ENCODE measurements at places on chromosomes 3 and 15.

DNA sequence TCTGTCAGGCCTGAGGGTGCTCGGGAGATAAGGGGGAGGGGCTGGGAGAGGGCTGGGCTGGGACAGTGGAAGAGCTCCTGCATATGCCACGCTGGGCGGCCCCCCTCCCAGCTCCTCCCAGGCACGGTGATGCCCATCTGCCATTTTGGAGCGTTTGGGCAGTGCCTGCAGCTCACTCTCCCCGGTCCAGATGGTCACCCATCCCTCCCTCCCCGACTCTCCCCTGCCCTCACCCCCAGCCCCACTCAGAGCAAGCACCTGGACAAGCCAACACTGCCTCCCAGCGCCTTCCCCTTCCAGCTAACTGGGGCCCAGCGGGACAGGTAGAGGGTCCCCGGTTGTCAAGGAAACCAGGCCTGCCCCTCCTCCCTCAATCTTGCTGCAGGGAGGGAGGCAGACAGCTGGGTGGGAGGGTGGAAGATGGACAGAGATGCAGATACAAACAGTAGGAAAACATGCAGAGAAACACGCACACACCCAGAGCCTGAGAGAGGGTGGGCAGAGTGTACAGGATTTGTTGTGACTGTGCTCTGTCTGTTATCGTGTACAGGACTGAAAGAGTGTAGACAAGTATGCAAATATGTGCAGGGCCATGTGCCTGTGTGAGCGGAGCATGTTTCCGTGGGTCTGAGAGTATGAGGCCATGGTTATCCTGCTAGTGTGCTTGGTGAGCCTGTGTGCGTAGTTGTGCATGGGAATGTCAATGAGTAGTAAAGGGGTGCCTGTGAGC, 17.5 kb upstream of the CORO2B start:
- no peak for DNase-seq

DNA sequence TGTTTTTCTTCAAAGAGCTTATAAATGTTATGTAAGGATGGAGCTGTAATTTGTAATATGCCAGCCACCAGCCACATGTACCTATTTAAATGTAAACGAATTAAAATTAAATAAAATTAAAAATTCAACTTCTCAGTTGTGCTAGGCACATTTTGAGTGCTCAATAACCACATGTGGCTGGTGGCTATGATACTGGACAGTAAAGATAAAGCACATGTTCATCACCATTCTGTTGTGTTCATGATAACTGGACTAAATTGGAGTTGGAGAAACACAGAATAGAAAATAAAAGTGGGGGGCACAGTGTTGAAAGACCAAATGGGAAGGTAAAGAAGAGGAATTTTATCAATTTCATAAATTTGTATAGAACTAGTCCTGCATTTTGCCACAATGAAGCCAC, 49.8 kb upstream of the DAZL start:
- no peak for DNase-seq

DNA sequence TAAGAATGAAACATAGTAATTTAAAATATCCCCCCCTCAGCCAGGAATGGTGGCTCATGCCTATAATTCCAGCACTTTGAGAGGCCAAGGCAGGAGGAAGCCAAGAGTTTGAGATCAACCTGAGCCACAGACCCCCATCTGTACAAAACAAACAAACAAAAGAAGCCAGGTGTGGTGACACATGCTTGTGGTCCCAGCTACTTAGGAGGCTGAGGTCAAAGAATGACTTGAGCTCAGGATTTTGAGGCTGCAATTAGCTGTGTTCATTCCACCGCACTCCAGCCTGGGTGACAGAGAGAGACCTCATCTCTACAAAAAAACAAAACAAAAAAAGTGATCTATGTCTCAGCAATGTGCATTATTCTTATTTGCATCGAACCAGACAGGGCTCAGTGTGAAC, 800.8 kb downstream of the MCTP2 start:
- no peak for DNase-seq

DNA sequence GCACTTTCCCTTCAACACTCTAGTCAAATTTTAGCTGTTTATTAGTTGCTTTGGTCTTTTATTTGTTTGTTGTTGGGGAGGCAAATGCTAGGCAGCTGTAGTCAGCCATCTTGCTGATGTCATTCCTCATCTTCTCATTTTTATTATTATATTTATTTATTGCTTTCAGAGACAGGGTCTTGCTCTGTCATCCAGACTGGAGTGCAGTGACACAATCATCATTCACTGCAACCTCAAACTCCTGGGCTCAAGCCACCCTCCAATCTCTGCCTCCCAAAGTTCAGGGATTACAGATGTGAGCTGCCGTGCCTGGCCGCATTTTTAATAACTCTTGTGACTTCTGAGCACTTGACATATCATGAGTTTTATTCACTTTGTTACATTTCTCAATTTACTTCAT, 441.4 kb downstream of the DIPK2A start:
- no peak for DNase-seq

- no peak for DNase-seq
Measured at GRCh38 chr15:47409600-47409999, 307.7 kb upstream of the SEMA6D start.

DNA sequence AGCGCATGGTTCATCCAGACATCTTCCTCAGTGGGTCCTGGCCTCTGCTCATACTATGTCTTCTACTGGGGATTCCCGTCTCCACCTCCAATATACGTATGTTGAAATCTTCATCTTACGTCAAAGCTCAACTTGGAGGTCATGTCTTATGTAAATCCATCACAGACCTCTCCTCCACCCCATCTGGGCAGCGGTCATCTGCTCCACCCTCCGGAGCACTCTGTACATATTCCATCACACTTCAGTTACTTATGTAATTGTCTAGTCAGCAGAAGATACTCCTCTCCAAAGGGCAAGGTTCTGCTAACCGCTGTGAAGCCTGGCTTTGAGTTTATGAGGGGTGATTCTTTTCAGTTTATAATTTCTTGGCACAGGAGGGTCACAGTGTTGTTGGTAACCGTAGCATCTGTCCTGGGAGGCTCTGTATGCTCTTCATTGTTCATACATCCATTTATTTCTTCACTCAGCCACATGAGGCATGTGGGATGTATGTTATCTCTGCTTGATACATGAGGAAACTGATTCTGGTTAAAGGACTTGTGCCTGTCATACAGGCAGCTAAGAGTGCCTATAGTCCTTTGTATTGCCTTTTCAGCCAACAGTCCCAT, 22.1 kb downstream of the MAP2K1 start:
- DNase-seq, result no peak

GRCh38 chr3:181425074-181425473, 286.7 kb upstream of the SOX2 start:
- DNase-seq, result no peak

GRCh38 chr15:65054333-65055200, 9.4 kb downstream of the SLC51B start:
- peak; percentile 76 for DNase-seq

- DNase-seq, result peak; percentile 86
Measured at GRCh38 chr15:70528270-70528706, 235.1 kb downstream of the UACA start.

GRCh38 chr15:24039683-24040082, 352.6 kb upstream of the NDN start:
- no peak for DNase-seq

DNA sequence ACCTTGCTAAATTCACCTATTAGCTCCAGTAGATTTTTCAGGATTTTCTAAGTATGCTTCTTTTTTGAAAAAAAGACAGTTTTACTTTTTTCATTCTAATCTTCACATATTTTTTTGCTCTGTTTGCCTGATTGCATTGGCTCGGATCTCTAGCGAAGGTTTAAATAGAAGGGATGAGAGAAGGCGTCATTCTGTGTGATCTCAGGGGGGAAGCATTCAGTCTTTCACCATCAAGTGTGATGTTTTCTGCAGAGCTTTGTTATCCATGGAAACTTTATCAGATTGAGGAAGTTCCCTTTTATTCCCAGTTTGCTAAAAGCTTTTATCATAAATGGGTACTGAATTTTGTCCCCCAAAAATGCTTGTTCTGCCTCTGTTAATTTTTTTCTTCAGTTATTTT, 120.3 kb downstream of the LRRK1 start:
- no peak for DNase-seq

GRCh38 chr15:33934921-33935320, 33.4 kb upstream of the CHRM5 start:
- no peak for DNase-seq

DNA sequence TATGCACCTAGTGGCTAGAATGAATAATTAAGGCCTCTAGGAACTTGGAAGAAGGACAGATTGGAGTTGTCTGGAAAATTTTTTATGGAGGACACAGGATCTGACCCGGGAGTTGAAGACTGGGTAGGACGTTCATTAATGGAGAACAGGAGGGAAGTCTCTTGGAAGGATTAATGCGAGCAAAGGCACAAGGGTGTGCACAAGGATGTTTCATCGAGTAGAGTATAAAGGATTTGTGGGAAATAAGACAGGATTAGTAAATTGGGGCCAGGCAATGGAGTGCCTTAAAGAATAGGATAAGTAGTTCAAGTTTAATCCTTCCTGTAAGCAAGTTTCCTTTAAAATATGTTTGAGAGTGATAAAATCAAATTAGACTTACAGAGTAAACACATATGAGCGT, 14.6 kb downstream of the LMOD3 start:
- no peak for DNase-seq

- peak; percentile 74 for DNase-seq
Measured at GRCh38 chr3:68972358-68972979, 40.1 kb upstream of the TAFA4 start.

All from common myeloid progenitor, CD34-positive (primary cell).